Left lung (tissue), 14 donors: ENCODE measurements at places on chromosomes 2 and 18.

DNA sequence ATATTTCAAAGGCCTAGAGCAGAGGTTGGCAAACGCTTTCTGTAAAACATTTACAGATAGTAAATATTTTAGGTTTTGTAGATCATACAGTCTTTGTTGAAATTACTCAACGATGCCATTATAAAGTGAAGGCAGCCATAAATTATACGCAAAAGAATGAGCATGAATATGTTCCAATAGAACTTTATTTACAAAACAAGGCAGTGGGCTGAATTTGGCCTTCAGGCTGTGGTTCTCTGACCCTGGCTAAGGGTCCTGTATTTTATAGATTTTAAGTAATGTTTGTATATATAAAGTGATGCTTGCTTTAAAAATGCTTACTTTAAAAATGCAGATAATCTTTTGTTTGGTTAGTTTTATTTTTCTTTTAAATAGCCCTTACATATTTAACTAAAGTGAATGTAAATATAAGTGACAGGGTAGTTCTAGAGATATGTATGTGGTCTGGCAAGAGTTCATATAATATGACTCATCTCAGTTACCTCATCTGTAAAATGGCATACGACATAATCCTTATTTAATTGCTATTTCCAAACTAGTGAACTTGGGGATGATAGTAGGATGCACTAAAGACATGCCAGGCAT, 51.7 kb upstream of the ATP5MC3 start:
- H3K27ac ChIP-seq: no peak overlapping the region
- no peaks in the 10 kb centered on the region for H3K4me1 ChIP-seq

DNA sequence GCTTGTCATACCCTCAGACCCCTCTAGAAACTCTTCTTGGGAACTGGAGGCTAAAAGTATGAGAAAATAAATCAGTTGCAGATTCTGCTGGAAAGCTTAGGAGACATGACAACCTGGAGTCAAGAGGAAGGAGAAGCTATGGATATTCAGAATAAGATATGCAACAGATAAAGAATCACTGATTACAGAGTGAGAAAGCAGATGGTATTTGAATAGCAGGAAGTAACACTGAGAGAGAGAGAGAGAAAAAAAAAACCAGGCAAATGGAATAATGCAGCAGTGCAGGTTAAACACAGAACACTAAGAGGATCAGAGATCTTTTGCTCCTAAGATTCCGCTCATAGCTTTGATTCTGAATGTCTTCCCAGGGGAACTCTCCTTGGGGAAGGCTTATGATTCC, 1284.1 kb upstream of the NXPH2 start:
- no peaks in the 10 kb centered on the region for H3K27me3 ChIP-seq
- no peak for DNase-seq

- H3K36me3 ChIP-seq: no peaks in the 10 kb centered on the region
- no peak overlapping the region for H3K4me3 ChIP-seq
Measured at GRCh38 chr2:189024901-189025618, 50.9 kb downstream of the COL3A1 start.

DNA sequence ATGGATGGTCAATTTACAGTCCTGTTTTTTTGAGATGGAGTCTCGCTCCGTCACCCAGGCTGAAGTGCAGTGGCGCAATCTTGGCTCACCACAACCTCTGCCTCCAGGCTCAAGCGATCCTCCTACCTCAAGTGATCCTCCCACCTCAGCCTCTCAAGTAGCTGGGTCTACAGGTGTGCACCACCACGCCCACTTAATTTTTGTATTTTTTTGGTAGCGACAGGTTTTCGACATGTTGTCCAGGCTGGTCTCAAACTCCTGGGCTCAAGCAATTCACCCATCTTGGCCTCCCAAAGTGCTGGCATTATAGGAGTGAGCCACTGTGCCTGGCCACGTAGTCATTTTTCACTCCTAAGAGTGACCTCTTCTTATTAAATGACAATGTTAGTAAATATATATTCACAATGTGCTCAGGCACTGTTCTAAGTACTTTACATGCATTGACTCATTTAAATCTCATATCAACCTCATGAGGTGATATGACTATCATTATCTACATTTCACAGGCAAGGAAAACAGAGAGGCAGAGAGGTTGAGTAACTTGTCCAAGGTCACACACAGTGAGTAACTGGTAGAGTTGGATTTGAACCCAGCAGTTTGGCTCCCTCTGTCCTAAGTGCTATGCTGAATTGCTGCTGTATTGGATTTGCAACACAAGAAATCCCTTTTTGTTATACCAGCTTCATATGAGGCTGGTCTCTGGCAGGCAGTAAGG, 5.6 kb upstream of the DIS3L2 start:
- H3K4me1 ChIP-seq: peaks cover 1% of the 10 kb centered on the region
- DNase-seq: no peak
- peaks cover 6% of the 10 kb centered on the region for H3K27me3 ChIP-seq
- H3K36me3 ChIP-seq: no peaks in the 10 kb centered on the region
- H3K4me3 ChIP-seq: no peak overlapping the region

DNA sequence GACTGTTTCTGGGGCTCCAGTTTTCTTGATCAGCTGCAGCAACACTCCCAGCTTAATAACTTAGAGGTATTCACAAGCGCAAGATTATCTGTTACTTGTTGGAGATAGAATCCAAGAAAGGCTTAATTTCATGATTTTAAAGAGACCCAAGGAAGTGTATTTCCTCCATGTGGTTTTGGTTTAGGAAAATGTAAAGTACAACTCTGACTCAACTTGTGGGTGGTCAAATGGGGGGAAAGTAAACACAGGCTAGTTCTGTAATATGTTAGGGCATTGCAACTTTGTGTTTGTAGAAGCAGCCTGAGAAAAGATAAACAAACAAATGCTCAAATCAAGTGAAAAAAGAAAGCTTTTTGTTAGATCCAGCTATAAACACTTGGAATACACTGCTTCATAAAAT, 90.1 kb upstream of the COL3A1 start:
- DNase-seq: no peak
- H3K4me3 ChIP-seq: no peak overlapping the region
- no peaks in the 10 kb centered on the region for H3K4me1 ChIP-seq
- no peak overlapping the region for H3K27ac ChIP-seq
- H3K27me3 ChIP-seq: no peaks in the 10 kb centered on the region
- H3K36me3 ChIP-seq: no peaks in the 10 kb centered on the region
